ENCODE measurements at places on chromosomes 7 and 10.

- DNase-seq = no peak
Measured at GRCh38 chr7:105006367-105007136, 7.5 kb upstream of the KMT2E start.

GRCh38 chr7:10875080-10875479 is 98.6 kb upstream of the PHF14 start:
- DNase-seq = no peak

GRCh38 chr7:5758286-5758685 is 23.2 kb downstream of the RNF216 start:
- DNase-seq = no peak

DNA sequence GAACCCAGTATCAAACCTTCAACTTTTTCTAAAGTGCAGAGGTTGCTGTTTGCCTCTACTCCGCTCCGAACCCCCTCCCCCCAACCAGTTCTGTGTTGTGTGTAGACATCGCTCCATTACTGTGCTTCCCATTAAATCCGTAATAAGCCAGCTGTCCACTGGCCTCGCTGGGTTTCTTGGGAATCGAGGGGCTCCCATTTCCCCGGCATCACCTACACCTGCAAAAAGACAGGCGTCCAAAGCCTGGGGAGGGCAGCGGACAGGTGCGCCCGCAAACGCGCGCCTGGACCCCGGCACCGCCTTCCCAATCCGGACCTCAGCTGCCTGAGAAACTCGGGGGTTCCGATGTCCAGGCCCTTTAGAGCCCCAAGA is 631 bp downstream of the RTKN2 start:
- no peak for DNase-seq

- no peak for DNase-seq
Measured at GRCh38 chr10:75358132-75358531, 43.4 kb downstream of the ZNF503 start.

DNA sequence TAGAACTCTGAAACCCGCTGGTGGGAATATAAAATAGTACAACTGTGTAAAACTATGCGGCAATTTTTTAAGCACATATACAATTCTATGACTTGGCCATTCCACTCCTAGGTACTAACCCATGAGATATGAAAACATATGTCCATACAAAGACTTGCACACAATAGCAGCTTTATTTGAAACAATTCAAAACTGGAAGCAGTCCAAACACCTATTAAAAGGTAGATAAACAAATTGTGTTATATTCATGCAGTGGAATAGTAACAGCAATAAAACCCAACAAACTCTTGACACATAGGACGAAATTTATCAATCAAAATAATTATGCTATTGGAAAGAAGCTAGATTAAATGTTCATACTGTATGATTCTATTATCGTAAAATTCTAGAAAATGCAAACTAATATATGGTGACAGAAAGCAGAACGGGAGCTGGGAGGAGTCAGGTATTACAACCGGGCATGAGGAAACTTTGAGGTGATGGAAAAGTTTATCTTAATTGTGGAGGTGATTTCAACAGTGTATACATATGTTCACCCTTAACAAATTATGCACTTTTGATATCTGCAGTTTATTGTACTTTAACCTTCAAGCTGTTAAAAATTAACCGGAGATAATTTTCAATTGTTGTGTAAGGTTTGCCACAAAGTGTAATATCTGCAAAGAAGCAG is 803 bp upstream of the STK31 start:
- no peak for DNase-seq

- DNase-seq = no peak
Measured at GRCh38 chr7:98795741-98796493, 73.9 kb downstream of the TMEM130 start.

DNA sequence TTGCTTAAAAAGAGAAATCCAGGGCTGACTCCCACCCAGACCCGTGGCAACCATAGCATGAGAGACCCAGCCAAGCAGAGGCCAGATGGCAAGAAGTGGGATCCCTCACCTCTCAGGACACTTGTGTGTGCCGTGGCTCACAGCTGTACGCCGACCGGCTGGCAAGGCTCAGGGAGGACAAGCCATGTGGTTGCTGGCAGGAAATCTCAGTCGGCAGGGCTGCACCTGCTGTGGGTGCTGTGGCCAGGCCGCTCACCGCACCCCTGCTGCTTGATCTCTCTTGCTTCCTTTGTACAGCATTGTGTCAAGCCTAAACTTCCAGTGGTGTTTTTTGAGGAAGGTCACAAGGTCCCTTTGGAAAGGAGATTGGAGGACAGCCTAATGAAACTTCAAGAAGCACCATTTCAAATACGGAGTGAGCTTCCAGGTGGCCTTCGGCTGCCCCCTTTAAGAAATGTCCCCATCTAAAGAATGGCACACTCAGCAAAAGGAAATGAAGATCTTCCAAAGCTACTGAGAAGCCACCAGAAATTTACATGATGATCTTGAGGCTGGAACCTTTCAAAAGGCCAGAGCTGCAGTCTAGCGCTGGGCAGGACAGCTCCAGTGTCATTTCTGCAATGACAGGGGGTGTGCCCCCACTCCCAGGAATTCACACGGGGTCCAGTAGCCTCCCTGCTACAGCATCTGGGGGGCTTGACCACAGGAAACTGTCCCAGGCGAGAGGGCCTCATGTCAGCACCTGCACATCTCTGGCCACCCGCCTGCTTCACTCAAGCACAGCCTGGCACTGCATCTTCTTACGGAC is 409.0 kb upstream of the MGMT start:
- no peak for DNase-seq

- no peak for DNase-seq
Measured at GRCh38 chr10:27147701-27148100, 6.5 kb downstream of the YME1L1 start.

GRCh38 chr7:34487391-34488115 is 170.5 kb upstream of the NPSR1 start:
- no peak for DNase-seq

DNA sequence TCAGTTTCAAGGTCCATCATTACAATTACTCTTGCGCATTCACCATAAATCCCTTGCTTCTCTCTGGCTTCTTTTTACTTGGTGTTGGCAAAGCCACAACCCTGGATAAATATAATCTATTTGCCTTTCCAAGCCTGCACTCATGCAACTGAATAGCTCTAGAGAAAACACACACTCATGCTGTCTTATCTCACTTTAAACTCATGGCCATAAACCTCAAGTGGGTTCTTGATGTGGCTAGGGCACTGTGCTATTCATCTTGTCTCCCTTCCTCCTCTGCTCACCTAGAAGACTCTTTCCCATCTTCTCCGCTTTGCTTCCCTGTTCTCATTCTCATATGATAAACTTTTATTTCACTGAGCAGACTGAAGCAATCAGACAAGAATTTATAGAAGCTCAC is 165.4 kb upstream of the MTPN start:
- no peak for DNase-seq

GRCh38 chr10:113720386-113720785 is 31.1 kb upstream of the PLEKHS1 start:
- DNase-seq = no peak

DNA sequence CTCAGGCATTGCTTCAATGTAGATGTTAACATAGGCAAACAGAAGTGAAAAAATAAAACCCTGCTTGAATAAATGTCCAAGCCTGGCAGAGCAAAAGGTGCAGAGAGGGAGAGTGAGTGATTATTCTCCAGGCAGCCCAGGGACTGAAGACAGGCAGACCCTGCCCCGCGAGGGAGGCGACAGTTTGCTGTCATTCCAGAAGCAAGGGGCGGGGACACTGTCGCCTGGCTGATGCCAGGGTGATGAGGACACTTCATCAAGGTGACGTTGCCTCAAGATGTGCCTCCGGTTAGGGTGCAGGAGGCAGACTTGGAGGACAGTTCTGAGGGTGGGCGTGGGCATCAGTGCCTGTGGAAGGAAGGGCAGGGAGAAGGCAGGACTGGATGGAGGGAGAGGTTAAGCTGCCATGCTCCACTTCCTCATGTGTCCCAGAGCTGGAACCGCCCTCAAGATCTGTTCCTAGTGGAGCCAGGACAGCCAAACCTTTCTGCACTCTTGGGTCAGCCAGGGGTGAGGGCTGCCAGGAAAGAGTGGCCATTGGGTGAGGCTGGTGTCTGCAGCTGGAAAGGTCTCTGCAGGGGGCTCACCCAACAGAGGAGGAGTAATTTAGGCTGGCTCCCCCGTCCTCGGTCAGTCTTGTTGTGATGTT is 560.5 kb upstream of the MKI67 start:
- no peak for DNase-seq

DNA sequence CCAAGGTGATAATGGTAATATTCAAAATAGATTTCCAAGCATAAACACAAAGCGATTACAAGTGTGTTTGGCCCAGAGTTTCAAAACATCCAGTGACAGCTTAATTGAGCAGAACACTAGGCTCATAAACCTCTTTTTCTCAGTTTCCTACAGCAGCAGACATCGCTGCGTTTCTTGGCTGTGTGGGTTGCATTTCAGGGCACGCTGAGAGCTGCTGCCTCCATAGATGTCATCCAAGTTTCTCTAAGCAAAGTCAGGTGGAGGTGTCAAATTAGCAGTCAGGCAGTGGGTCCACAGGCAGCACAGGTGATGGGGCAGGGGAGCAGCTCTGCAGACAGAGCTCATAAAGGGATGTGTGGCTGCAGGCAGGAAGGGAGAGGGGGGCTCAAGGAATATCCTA is 50.5 kb upstream of the COL13A1 start:
- DNase-seq = no peak

Data from progenitor cell of endocrine pancreas (in vitro differentiated cells).